ENCODE measurements at places on chromosomes 12 and 14.

GRCh38 chr12:22014783-22015144 lies 31.3 kb upstream of the CMAS start:
- DNase-seq: no peak

GRCh38 chr12:108131657-108132126 lies 2.6 kb downstream of the WSCD2 start:
- DNase-seq: no peak

GRCh38 chr14:78135450-78135891 lies 34.7 kb upstream of the NRXN3 start:
- DNase-seq: no peak

DNA sequence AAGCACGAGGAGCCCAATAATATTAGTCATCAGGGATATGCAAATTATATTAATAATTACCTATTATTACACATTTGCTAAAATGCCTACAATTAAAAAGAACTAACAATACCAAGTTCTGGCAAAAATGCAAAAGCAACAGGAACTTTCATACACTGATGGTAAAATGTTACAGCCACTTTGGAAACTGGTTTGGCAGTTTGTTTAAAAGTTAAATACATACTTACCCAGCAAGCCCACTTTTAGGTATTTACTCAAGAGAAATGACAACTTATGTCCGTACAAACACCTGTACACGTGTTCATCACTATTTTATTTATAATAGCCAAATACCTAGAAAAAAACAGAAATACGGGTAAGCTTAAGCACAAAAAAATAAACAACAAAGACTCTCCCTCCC lies 17.0 kb downstream of the WDR89 start:
- DNase-seq: no peak

- no peak for DNase-seq
Observed at GRCh38 chr12:27109334-27110028, 27.1 kb upstream of the C12orf71 start.

DNA sequence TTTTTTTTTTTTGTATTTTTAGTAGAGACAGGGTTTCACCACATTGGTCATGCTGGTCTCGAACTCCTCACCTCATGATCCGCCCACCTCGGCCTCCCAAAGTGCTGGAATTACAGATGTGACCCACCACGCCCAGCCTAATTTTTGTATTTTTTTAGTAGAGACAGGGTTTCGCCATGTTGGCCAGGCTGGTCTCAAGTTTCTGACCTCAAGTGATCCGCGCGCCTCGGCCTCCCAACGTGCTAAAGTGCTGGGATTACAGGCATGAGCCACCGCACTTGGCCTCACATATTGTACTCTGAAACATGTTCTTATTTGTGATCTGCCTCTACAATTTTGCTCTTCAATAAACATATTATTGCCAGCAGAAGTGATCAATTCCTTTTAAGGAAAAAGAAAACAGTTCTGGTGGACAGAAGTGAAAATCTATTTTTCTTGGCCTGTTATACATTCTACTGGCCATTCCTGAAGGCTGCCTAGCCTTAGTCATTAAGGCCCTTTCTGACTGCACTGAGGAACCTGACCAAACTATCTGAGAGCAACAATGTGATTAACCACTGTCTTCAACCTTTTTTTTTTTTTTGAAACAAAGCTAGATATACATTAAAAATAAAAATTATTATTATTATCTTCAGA lies 36.1 kb downstream of the SNX6 start:
- DNase-seq: no peak

DNA sequence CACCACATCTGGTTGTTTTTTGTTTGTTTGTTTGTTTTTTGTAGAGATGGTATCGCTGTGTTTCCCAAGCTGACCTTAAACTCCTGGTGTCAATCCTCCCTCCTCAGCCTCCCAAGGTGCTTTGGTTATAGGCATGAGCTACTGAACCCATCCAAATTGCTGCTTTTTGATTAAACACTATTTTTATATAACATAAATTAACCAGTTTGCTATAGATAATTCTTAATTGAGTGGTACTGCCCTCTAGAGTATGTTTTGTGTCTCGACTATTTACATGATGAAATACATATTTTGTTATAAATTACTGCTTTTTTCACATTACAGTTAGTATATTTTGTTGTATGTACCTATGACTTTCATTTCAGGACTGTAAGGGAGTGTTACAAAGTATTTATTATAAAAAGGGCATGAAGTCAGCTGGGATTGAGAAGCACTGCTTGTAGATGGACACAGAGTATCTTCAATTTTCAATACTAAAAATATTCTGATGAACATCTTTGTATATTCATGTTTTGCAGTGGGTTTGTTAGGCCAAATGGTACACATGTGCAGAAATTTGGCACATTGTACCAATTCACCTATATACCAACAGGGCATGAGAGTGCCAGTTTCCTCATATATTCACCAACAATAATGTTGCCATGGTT lies 14.9 kb upstream of the SCAF11 start:
- no peak for DNase-seq

DNA sequence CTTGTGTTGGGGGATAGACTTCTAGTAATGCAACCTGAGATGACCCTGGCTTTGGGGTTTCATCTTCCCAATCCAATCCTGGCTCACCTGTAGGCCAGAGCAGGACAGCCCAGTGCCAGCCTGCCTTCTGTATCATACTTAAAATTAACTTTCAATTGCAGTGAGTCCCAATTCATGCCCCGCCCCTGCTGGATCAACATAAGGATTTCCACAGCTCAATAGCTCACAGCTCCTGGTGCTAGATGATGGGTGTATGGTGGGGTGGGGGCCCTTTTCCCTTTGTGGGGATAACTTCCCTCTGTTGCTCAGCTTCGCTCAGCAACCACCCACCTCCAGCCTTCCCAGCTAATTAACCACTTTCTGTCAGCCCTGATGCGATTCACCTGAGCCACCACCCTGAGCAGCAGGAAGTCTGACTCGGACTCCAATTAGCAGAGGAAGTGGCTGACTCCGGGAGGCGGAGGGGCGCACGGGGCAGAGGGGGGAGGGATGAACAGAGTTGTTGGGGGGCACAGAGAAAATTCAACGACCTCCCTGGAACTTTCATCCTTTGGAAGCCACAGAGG lies 24.3 kb upstream of the CHGA start:
- no peak for DNase-seq

GRCh38 chr14:49106741-49107667 lies 479.2 kb downstream of the RPS29 start:
- no peak for DNase-seq

DNA sequence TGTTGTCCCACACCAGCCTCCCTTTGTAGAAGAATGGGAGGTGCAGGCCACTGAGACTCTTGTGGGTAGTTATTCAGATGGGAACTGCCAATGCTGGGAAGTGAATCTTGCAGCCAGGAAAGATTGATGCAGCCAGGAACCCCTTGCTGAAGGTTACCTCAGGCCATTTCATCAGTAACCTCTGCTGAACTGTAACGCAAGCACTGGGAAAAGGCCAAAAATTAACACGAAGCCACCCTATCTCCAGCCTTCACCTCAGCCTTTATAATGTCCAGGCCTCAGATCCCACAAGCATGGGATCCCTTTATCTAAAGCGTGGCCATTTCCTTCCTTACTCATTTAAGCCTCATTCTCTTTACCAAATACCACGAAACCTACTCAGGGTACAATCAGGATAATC lies 211.1 kb downstream of the SPTSSA start:
- DNase-seq: no peak

- DNase-seq: no peak
Observed at GRCh38 chr12:115630136-115630535, 647.4 kb downstream of the MED13L start.

DNA sequence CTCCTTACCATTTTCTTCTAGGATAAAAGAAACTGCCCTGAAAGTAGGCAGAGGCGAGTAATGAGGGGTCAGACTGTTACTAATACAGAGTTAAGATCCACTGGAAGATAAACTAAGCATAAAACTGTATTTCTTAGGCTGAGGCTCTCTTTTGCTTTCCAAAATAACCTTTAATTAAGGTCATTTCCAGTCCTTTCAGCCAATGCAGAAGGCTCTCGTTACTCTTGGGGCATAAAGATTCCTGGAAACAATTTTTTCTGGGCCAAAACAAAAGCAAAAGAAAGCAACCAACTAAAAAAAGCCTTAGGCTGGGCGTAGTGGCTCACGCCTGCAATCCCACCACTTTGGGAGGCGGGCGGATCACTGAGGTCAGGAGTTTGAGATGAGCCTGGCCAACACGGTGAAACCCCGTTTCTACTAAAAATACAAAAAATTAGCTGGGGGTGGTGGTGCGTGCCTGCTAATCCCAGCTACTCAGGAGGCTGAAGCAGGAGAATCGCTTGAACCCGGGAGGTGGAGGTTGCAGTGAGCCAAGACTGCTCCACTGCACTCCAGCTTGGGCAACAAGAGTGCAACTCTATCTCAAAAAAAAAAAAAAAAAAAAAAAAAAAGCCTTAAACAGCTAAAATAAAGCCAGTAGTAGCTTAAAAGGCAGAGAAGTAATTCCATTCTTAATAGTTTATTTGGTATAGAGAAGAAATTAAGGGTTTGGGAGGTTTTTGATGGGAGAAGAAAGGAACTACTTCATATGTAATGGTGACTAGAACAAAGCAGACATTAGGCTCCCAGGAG lies 68.9 kb upstream of the STAC3 start:
- no peak for DNase-seq

GRCh38 chr12:121773011-121773777 lies 20.3 kb downstream of the RHOF start:
- DNase-seq: peak; percentile 39

DNA sequence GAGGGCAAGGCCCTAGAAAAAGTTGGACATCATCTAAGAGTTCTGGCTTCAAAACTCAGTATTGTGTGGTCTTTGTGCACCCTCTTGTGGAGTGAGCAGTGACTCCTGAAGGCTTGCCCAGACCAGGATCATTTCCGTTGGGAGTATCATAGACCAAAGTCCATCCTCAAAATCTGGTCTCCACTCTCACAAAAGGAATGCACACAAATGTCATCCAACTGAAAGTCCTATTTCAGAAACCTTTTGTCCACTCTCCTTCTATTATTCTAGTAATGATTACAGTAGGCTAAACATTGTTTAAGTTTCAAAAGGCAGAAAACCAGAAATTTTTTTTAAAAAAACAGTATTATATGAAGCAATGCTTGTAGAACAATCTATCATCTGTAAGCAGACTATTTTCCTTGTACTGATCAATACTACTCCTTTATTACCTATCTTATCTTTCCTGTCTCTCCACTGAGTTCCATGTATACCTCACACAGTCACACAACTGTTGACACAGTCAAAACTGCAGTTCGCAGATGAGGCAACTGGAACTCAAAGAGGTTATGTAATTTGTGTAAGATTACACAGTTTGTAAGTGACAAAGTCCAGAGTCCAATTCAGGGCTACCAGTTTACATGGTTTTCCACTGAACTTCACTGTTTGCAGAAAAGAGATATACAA lies 41.4 kb downstream of the COX16 start:
- DNase-seq: no peak

DNA sequence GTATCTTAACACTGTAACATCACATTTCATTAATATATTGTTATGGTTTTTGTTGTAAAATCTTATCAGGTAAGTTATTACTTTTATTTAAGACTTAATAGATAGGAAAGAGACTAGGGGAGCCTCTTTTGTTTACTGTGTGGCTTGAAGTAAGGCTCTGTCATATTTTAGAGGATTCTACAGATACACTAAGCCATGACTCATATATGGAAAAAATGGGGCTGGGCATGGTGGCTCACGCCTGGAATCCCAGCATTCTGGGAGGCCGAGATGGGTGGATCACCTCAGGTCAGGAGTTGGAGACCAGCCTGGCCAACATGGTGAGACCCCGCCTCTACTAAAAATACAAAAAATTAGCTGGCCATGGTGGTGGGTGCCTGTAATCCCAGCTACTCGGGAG lies 23.6 kb upstream of the NPFF start:
- DNase-seq: no peak

- DNase-seq: no peak
Observed at GRCh38 chr12:26750531-26751175, 82.3 kb downstream of the ITPR2 start.

GRCh38 chr14:63672417-63673180 lies 30.9 kb upstream of the WDR89 start:
- no peak for DNase-seq

DNA sequence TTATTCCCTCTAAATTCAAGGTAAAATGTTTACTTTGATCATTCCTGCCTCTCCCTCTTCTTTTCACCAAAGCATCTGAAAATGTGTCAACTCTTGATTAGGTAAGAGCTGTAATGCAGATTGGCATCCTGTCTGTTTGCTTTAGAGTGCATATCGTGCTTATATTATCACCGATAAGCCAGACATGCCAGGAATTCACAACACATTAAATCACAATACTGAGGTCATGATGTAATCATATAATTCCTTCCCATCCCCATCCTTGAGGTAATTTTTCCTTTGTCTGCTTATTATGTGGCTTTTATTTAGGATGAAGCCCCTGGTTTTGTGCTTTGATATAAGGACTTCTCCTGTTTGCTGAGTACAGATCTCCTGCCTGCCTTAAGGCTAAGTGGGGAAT lies 10.2 kb downstream of the DDX47 start:
- no peak for DNase-seq

DNA sequence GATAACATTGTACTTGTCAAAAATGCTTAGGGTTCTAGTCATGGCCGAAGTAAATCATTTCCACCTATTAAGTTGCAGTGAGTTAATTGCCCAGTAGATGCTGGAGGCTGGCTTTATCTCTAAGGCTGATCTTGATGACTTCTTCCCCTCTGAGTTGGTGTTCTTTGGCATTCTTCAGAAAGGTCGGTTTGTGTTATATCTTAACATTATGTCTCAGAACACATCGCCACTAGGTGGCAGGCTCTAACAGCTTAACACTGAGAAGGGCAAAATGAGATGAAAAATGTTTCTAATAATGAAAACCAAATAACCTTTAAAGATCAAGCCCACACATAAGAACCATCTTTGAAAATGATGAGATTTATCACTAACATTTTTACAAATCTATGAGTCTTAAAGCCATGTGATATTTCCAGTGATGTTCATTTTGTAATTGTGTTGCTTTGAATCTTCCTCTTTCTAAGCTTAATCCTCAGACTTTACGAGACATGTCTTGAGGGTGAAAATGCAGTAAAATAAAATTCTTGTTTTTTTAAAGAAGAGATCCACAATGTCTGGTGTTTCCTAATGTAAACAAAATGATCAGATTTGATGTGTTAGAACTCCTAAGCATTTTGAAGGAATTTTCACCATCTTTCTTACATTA lies 28.6 kb downstream of the SUDS3 start:
- DNase-seq: peak; percentile 35

DNA sequence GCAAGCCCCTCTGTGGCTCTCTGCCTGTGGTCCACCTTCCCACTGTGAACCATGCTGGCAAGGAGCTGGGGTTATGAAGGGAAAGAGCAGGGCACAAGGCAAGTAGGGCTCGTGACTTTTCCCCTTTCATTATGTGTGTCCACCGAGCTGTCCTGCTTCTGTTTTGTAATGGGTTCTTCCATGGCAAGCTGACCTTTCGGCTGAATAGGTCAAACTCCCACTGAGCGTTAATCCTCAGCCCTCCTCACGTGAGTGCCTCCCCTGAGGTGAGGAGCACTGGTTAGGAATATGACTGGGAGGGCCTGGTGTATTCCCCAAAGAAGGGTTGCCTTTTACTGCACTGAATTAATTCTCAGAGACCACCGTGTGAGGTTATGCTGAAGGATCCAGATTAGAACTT lies 424.3 kb downstream of the NPAS3 start:
- no peak for DNase-seq
